ENCODE measurements at places on chromosomes 12 and 14. TPM values are rescaled to one million over a fixed set of nuclear protein-coding genes. Genes with fewer than 3 reads are reported as not detected.

LRRC43 gene
- 1.1 TPM for total RNA-seq

DYRK2 gene
- 20.2 TPM for total RNA-seq

MVK gene
- 8.2 TPM for total RNA-seq

FAM222A gene
- total RNA-seq = 22.0 TPM

GALNT16 gene
- total RNA-seq = 3.5 TPM

DEPDC4 gene
- 0.83 TPM for total RNA-seq

- no peak for DNase-seq
Measured at GRCh38 chr12:25734529-25735180, 181.6 kb upstream of the LMNTD1 start.

DNA sequence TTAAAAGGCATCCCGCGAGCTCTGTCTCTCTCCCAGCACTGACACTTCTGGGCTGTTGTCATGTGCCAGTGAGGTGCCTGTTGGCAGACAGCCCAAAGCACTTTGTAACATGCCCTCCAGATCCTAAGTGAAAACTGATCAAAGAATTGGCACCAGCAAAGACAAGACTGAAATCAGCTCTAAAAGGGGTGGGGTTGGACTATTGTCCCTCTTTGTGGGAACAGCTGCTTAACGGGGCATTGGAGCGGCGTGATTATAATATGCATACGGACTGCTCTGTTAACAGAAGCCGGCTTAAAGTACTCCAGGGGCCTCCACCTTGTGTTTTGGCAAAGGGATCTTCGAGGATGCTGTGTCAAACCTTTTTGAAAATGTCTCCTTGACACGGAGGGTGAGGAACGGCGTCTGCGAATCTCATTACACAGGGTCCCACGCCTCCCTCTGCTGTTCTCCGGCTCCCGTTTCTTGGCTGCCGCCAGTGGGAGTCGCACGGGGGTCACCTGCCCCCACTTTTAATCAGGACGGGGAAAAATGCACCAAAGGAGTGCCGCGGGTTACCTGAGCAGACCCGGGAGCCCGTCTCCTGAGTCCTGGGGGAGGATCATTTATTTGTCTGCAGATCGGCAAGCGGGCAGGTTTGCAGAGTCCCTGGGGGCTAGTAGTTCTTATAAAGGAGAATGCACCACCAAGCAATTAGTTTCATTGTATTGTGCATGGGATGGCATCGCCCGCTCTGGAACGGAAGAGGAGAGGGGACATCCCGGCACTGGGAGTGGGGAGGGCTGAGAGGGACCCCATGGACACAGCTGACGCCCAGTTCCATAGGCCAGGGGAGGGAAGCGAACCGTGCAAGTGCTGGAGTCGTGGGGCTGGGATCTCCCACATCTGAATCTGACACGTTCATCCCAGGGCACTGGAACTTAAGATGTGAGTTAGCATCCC lies 44.3 kb downstream of the SPRING1 start:
- DNase-seq = no peak

- no peak for DNase-seq
Measured at GRCh38 chr14:71271166-71271945, 364.1 kb downstream of the PCNX1 start.

DNA sequence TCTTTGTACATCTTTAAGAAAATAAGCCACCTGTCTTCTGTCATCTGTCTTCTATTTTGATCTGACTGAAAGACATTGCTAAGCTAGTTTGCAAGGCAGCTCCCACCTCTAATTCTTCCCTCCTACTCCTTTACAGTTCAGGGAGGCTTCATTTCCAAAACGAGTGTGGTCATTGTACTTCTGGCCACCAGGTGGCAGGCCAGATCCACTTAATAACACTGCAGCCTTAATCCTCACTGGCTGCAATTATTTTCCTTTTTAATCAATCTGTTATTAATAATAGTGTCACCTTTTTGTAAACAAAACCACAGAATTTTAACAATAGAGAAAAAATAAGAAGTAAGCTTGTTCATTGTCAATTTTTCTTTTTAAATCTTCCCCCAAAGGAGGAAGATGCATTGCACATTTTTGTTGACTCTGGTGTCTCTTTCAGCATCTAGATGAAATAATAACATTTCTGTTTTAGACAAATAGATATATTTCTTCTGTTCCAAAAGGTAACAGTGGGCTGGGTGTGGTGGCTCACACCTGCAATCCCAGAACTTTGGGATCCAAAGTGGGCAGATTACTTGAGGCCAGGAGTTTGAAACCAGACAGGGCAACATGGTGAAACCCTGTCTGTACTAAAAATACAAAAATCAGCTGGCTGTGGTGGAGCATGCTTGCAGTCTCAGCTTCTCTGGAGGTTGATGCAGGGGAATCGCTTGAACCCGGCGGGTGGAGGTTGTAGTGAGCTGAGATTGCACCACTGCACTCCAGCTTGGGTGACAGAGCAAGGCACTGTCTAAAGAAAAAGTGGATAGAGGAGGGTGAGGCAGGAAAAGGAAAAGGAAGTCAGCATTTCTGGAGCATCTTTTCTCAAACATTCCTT lies 23.3 kb downstream of the GABARAPL1 start:
- no peak for DNase-seq

DNA sequence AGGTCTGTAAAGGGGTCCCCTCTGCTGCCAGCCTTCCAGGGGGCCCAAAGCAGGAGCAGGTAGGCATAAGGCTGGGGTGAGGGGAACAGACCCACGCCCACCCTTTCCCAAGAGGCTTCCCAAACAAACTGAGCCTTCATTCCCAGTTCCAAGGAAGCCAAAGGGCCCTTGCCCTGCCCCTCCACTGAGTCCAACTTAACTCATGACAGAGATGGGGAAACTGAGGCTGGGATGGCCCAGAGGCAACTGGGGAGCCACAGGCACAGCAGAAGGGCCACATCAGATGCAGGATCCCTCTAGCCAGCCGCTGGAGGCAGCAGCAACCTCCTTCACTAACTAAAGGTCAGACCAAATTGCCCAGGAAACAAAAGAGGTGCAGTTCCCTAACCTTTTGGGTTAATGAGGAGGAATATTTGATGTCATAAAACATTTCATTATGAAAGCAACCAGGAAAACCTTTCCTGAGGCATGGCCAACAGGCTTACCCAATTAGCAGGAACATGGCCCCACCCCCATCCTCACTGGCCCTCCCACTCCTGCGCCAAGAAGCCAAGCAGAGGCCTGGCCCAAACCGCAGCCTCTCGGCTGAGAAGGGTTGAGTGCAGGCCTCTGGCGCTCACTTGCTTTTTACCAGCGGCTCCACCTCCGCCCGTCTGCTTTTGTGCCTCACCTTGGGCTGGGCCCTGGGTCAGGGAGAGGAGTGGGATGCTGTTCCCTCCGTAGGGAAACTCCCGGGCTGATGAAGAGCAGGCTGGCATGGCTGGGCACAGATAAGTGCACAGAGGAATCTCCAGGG lies 293.5 kb upstream of the RTL1 start:
- DNase-seq = no peak

GRCh38 chr14:24695265-24696241 lies 61.6 kb upstream of the GZMB start:
- DNase-seq = no peak

DNA sequence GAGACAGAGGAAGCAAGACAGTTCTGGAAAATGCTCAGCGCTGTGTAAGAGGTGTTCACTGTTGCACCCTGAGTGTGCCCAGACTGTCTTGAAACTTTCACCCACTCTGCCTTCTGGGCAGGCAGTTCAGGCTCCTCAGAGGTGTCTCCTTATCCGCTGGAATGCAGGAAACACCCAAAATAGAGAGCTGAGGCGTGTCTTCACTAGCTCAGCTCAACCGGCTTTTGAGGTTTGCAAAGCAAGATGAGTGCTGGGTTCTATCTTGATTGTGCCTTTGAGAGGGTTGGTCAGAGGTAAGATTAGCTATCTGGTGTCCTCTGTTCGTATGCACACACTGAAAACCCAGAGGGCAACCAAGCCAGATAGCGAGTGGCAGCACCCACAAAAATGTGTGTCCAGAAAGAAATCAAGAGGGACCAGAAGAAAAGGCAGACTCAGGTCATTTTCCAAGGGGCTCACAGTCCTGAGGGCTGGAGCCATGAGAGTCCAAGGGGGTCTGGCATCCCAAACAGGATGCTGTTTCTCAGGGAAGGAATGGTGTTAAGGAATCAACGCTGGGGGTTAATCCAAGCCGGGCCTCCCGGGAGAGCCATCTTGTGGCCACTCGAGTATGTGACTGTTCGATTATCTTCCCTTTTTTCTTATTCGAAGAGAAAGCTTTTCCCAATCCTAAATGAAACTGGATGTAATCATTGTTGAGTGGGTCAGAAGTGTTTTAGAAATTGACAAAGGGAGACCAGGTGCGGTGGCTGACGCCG lies 47.1 kb downstream of the TBX3 start:
- DNase-seq = no peak

DNA sequence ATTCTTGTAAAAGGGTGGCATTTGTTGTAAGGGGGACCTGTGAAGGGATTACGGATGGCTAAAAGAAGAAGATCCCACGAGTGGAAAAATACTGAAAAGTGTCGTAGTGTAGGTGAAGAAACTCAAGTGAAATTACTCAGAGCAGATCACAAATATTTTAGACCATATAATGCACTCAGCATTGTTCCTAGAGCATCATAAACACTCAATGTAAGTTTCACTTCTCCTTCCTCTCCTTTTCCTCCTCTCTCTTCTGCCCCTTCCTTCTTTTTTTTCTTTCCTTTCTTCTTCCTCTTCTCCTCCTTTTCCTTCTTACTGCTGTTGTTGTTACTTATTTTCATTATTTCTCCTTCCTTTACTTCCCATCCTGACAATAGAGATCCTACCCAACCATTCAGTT lies 445.6 kb downstream of the ADAMTS20 start:
- no peak for DNase-seq

DNA sequence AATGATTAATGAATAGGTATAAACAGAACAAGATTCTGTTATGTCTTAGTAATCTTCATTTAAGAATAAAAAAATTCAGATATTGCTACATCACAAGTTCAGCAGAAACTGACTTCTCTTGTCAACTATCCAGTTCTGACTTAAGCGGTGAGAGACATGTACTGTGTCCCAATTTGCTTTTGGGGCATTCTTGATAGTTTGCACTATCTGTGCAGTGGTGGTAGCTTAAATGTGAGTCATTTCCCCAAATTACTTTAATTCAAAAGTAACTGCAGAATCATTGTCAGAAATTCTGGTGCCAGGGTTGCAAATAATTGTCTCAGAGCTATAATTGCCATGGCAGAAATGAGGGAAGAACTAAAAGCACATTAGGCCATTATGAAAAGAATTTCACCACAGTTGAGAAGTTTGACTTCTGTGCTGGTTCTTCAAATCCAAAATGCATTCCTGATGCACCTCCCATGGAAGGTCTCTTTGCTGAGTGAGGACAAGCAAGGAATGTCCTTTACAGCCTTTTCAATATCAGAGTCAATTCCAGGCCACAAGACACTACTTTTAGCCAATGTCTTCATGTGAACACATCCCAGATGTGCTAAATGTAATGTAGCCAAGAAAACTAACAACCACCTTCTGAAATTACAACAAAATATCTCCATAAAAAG lies 304.7 kb downstream of the SSPN start:
- DNase-seq = no peak

DNA sequence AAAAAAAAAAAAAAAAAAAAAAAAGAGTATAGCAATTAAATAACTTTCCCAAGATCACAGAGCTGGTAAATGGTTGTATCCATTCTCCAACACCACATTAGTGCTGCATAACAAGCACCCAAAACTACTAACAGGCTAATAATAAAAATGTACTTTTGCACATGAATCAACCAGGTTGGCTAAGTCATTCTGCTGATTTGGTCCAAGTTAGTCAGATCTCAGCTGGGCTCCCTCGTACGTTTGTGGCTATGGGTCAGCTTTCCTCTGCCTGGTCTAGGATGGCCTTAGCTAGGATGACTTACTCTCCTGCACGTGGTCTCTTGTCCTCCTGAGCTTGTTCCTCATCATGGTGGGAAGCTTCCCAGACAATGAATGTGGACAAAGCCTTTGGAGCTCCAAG lies 7.9 kb upstream of the PLEKHG6 start:
- no peak for DNase-seq

- DNase-seq = no peak
Measured at GRCh38 chr12:14999695-15000365, 27.0 kb downstream of the PDE6H start.

DNA sequence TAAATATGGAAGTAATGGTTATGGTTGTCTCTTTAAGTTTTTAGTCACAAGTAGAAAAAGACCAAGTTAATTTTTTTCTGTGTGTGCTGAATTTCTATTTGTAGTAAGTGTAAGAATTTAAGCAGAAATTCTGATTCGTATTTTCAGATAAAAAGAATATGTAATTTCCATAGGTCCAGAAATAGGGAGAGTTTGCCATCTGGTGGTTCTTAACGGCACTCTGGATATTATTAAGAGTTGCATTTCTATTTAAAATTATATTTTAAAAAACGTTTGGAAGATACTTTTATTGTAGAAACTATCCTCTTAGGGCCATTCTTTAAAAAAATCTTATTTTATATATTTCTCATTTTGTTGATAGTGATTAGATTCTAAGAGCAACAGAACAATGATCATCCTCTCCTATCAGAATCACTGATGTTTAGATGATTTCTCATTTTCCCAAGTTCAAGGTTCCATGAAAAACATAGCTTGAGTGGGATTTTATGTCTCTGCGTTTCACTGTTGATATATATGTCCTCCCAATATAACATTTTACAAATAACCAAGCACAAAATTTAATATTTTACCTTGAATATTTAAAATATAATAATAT lies 88.3 kb downstream of the LRRK2 start:
- no peak for DNase-seq

- peak; percentile 26 for DNase-seq
Measured at GRCh38 chr12:100675432-100675831, 101.9 kb downstream of the GAS2L3 start.

DNA sequence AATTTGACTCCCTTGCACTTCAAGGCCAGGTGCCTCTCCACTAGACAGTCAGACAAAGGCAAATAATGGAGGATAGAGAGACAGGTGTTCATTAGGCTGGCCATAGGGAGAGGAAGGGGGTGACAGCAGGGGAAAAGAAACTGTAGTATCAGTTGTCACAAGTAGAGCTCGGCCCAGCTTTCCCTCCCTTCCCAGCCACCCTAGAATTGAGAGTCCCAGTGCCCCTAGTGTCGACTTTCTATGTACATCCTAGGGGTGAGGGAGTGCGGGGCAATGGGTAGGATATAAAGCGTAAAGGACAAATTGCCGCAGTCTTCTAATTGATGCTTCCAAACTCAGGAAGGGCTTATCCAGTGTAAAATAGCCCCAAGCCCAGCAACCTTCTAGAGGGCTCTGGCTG lies 39.0 kb downstream of the BAZ2A start:
- DNase-seq = no peak

DNA sequence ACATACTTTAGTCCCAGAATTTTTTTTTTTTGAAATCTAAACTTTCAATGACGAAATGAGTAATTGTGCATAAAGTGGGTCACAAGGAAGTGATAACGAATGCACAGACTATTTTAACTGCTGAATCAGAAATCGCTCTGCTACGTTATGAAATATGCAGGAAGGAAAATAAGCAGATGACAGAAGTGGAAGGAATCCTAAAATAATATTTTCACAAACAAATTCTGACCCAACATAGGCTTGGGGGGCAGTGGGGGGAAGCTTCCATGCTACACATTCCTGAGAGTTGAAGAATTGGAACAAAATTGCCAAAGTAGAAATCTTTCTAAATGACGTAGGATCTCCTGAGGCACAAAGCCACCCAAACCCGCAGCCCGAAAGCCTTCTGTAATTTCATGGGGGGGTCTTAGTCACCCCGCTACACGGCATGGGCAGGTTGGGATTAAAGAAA lies 89.6 kb downstream of the ARF6 start:
- no peak for DNase-seq
